Activated CD4-positive, alpha-beta T cell treated with anti-CD3 and anti-CD28 coated beads, Interleukin-2, amount 50 U/mL, for 24 hours (primary cell): ENCODE measurements at places on chromosomes 2 and 18.

GRCh38 chr2:204437408-204437807, 107.9 kb upstream of the PARD3B start:
- DNase-seq, result no peak

DNA sequence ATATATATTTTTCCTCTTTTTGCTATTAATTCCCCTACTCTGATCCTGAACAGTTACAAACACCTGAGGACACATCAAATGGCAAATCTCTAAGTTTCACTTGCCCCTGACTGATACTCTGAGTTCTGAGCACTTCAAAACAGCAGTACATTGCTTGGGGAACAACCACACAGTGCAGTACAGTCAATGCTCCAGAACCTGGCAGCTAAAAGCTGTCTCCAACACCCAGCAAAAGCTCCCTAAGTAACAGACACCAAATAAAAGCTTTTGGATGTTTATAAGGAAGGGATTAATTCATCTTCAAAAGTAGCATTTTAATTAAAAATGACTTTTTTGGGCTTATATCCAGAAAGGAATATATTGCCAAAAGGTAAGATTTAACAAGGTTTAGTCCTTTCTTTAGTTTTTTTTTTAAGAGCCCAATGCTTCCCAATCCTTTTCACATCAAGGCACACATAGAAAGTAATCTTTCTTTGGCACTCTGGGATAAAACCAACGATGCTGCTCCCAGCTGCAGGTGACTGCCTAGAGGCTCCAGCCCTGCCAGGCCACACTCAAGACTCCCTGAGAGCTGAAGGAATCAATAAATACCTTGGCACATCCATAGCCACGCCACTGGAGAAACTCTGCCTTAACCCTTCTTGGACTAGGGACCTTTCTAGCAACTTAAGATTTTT, 164.9 kb upstream of the ZFP36L2 start:
- DNase-seq, result no peak

- DNase-seq, result no peak
These were observed 30.5 kb upstream of the ARMC9 start for GRCh38 chr2:231167745-231168459.

DNA sequence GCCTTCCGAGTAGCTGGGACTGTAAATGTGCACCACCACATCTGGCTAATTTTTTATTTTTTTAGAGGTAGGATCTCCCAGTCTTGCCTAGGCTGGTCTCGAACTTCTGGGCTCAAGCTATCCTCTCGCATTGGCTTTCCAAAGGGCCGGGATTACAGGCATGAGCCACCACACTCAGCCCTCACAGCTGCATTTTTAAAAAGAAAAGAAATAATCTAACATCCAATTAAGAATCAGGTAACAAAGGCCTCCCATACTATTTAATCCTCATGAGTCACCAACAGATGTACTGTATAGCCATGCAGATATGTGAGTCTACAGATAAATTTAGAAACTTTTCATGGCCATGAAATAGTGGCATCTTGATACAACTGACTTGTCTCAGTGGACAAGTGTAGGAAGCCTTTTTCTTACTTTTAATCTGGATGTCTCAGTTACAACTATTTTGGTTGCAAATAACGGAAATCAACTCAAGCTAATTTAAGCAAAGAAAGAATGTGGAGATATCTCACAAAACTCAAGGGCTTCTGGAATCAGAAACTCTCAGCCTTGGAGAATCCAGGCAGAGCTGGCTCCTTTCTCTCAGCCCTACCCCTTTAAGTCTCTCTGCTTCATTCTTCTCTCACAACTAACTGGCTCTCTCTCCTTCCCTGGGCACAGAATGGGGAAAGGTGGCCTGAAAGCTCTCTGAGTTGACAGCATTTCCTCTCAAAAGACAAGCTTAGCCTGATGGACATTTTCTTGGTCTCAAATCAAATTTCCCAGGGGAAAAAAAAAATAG, 12.8 kb upstream of the PPM1B start:
- DNase-seq, result no peak

DNA sequence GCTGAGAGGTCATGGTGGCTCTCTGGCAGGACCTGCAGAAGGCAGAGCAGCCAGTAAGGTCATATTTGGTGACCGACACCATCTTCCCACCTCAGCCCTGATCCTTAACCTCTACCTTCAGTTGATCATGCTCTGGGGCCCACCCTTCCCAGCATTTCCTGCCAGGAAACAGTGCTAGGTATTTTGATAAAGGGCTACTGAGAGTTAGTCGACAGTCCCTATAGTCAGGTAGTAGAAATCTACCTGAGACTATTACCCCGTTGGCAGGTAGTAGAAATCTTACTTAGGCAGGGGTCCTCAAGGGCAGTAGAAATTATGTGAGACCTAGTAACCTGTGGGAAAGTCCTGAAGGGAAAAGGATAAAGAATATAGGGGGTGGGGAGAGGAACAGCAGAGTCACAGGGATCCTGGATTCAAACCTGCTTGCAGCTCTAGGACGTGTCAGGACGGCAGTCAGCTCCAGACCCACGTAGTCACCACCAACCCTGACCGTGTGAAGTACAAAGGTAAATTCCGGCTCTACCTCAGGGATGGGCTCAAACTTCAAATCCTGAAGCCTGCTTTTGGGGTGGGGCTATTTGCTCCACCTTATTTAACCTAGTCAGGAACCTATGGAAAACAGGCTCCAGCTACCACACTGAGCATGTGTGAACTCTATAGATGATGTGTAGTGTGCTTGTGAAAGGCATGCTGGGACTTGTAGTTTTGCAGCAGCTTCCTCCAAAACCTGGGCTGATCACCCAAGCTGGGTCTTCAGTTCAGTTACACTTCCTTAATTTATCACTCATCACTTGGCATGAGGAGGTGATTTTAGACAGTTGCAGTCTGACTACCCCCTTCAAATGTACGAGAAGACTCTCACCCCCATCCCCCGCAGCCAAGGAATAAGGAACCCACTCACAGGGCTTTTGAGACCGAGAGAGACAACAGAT, at the start of gene DQX1:
DQX1 (minus strand) TSS at position 515 of the 932 bp plus-strand sequence; CDS start at position 13, 502 bp downstream.
- DNase-seq, result no peak

- DNase-seq, result no peak
These were observed 115.9 kb upstream of the TANK start for GRCh38 chr2:161044095-161044865.

DNA sequence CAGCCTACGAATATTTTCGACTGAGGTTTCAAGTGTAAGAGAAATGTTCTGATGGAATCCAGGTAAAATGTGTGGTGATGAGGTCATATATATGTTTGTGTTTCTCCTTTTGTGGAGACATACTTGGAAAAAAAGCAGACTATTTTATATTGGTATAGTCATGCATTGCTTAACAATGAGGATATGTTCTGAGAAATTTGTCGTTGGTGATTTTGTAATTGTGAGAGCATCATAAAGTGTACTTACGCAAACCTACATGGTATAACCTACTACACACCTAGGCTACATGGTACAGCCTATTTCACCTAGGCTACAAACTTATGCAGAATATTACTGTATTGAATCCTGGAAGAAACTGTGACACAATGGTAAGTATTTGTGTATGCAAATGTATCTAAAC, 1849.9 kb upstream of the CELF4 start:
- DNase-seq, result no peak

DNA sequence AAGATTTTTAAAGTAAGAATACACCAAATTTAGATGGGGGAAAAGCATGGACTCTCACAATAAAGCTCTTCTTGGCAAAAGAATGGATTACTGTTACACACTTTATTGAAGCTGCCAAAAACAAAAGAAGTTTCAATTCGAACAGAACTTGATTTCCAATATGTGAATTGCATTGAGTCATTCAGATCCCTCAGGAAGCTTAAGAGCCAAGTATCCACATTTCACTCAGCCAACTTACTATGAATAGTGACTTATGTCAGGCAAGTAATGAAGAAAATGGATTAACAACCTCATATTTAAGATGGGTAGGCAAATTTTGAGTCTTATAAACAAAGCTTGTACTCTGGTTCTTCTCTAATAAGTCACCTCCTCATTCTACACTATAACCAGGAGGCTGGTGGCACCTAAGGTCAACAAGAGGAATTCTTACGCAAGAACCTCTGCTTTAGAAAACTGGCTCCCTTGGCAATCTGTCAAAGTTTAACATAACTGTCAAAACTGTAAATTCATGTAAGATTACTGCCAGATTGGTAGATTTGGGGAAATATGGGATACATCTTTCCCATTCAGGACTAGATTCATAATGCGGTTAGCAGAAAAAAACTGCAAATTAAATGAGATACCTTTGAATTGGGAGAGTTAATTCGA, 6.0 kb downstream of the HADHA start:
- DNase-seq, result no peak

DNA sequence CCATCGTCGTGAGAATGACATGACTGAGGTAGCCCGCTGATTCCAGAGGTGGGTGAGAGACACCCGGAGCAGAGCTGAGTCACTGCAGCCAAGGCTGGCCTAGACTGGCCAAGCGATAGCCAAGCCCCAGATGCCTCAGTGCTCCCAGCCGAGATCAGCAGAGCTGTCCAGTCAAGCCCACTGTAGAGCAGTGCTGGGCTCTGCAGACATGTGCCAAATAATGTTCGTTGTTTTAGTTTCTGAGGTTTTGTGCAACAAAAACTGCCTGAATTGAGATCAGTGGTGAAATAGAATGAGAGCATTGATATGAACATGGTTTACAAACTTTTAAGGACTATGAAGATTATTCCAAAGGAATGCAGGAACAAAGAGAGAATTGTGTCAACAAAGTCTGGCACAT, 42.1 kb downstream of the INSIG2 start:
- no peak for DNase-seq

DNA sequence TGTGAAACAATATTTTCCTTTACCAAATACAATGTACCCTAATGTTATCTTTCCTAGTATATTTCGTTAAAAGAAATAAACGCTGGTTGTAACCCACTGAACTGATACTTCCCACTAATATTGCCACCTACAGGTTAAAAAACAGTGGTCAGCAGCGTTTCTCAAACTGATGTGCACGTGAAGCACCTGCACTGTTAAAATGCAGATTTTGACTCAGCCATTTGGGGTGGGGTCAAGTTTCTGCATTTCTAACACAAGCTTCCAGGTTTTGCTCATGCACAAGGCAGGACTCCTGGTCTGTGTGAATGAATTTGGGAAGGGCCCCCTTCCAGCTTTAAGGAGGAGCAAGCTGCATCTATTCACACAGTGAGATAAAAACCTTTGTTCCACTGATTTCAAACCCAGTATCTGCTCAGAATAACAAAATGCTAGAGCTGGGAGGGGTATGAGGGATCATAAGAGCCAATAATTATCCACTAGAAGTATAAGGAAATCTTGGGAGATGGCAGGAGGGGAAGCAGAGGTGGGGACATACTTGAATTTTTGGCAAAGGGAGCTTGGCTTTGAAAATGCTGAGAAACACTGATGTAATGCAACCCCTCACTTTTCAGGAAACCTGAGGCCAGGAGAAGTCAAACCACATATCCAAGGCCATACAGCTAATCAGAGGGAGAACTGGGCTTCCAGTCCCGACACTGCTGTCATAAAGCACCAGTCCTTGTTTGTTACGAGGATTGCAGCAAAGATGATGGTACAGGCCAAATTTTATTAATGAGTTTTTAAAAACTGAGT, 116.2 kb downstream of the RBMS1 start:
- no peak for DNase-seq

GRCh38 chr2:20672201-20672951, 5.4 kb downstream of the GDF7 start:
- no peak for DNase-seq
